ENCODE measurements at places on chromosomes 6 and 20.
A peak's percentile ranks its signal among the peaks of the same experiment; 100 is the strongest.

DNA sequence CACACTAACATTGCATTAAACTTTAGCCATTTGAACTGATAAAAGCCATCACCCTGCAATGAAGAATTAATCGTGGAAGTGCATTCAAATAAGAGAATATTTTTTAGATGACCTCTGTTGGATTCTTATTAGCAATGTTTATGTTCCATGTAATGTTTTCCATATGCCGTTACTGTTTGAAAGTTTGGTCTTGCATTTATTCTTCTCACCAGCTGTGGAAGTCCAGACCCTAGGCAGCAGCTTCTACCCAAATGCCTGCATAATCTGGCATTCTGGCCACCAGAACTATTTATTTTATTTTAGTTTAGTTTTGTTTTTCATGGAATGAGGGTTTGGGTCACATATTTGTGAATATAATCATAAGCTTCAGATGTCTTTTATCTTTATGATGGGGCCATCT lies 140.4 kb downstream of the SAMD5 start:
- DNase-seq = no peak

DNA sequence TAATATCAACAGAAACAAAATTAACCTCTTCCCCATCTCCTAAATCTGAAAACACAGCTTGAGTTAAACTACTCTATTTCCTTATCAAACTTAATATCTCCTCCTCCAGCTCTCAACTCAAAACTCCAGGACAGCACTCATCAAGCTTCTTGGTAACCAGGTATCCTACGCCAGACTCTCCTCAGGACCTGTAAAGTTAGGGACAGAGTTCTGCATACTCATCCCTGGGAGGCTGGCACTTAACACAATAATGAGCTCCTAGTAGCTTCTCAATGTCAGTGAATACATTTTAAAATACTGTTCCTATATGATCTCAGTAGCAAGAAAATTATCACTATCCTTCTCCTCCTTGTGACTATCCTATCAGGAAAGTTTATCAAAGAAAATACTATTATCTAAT lies 240.3 kb downstream of the PTPRK start:
- no peak for DNase-seq

DNA sequence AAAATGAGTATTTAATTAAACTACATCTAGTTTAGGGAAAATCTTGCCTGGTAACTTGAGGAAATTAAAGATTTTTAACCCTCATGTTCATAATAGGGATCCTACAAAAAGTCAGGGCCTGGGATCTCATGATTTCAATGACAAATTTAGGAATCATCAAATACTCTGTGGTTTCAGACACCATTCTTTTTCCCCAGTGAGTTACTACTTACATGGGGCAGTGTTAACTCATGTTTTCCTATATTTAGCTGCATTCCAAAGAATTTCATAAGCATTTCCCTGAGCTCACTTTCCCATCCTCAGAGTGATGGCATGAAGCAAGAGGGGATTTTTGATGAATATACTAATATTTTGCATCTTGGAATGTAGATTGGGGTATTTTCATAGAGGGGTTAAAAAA lies 321.7 kb downstream of the CENPW start:
- DNase-seq = no peak

- DNase-seq = no peak
Observed at GRCh38 chr20:3669710-3670367, 6.6 kb upstream of the GFRA4 start.

- no peak for DNase-seq
Observed at GRCh38 chr6:11650025-11650696, 112.6 kb downstream of the TMEM170B start.

DNA sequence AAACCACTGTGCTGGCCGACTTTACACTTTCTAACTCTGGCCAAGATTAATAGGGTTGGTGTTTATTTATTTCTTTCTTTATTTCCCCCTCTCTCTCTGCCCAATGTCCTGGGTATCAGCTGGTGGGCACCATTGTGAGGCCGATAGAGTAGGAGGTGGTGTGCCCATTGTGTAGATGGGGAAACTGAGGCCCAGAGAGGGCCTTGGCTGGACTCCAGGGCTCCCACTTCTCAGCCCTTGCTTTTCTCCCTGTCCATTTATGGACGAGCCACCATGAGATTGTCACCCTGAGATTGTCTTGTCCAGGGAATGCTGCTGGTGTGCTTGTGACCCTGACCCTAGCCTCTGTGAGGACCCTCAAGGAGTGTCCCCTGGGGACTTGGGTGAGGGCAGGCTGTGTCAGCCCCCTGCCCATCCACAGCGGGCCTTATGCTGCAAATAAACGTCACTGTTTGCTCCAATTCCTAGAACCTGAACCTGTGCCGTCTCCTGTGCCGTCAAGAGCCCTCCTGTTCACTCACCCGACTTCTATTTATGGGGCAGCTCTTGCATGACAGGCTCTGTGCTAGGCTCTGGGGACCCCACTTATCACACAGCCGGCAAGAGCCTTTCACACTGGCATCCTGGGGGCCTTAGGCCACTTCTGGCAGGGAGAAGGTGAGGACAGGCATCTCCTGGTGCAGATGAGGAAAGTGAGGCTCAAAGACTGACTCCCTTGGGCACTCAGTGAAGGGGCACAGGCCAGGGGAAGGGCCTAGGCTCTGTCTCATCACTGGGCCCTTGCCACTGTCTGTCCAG lies 24.8 kb downstream of the SUN5 start:
- DNase-seq = no peak

DNA sequence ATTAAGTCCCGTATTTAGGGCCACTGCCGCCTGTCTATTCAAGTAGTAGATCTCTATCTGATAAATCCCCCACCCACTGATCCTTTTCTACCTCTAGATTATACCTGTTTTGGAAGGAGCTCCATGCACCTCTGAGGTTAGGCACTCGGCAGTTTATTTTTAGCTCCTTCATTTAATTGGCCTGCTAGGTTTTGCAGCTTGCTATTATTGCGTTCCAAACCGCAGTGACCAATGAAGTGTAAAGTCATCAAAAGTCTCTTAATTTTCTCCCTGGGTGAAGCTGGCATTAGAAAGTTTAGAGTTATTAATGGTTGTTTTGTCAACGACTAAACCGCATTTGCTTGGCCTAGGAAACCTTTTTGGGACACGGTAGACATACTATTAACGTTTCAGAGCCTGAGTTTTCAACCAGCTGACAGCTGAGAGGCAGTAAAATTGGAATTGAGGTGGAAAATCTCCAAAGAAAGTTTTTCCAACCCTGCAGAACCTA lies 60.0 kb downstream of the RFPL4B start:
- no peak for DNase-seq

- DNase-seq = no peak
Observed at GRCh38 chr20:57372581-57373350, 18.4 kb upstream of the RBM38 start.

- DNase-seq = no peak
Observed at GRCh38 chr6:150368762-150369161, at the start of gene IYD. IYD (plus strand) TSS chr6:150369012; CDS start chr6:150369032, 20 bp downstream.

GRCh38 chr6:110471726-110472365 lies 4.6 kb downstream of the SLC22A16 start:
- DNase-seq = no peak

DNA sequence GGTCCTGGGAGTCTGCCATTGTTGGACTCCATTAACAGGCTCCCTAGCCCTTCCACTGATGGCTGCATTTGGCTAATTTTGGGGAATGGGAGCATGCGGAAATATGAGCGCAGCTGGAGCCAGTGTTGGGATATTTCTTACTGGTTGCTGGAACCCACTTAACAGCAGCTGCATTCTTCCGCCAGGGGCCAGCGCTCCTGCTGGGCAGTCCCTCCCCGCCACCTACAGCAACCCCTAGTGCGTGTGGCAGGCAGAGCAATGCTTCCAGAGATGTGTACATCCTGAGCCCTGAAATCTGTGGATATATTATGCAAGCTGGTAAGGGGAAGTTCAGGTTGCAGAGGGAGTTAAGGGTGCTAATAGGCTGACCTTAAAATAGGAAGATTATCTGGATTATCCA lies 16.4 kb downstream of the CST8 start:
- no peak for DNase-seq

- DNase-seq = no peak
Observed at GRCh38 chr6:23348185-23348584, 777.8 kb upstream of the NRSN1 start.

DNA sequence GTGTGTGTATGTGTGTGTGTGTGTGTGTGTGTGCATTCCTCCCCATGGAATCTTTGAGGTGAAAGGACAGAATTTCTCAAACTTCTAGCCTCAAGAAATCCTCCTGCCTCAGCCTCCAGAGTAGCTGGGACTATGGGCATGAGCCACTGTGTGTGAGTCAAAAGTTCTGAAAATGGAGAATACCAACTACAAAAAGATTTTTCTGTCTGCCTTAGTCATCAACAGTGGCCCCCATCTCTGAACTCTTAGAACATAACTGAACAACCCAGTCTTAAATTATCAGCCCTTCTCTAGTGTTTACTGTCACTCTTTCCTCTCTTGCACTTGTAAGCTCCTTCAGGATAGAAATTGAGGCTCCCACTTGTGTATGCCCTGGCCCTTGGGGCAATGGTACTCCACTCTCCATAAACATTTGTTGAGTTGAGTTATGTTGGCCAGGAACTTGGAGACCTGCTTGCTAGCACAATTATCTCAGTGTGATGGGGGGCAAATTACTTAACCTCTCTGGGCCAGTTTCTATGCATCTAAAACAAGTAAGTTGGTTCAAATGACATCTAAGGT lies 35.3 kb upstream of the CLIC5 start:
- DNase-seq = no peak

- DNase-seq = no peak
Observed at GRCh38 chr6:41722969-41723529, 12.4 kb downstream of the TFEB start.

GRCh38 chr6:155040901-155041650 lies 46.0 kb downstream of the TIAM2 start:
- no peak for DNase-seq

- DNase-seq = no peak
Observed at GRCh38 chr6:23180504-23181293, 611.3 kb downstream of the HDGFL1 start.

DNA sequence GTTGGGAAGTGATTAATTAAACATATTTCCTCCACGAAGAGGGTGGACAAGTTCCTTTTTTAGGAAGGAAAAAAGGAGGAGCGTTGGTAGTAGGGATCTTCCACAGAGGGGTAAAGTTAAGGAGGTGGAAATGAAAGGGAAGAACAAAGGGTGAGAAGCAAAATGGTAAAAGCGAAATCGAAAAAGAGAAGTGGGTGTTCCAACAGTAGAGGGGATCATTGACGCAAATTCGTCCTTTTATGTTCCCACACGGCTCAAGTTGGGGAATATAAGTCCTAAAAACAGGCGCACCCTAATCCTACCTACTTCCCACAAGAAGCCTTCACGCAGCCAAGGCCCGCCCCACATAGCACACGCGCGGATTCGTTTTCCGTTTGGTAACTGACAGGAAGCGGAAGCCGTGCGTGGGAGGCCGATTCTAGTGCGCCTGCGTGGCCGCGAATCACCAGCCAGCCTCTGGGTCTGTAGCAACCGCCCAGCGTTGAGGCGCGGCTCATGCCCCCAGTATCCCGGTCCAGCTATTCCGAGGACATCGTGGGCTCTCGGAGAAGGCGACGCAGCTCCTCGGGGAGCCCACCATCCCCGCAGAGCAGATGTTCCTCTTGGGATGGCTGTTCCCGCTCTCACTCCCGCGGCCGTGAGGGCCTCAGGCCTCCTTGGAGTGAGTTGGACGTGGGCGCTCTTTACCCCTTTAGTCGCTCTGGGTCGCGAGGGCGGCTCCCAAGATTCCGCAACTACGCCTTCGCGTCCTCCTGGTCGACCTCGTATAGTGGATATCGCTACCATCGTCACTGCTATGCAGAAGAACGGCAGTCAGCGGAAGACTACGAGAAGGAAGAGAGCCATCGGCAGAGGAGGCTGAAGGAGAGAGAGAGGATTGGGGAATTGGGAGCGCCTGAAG lies at the start of gene NKAPL:
NKAPL (plus strand) TSS at position 421 of the 901 bp plus-strand sequence; CDS start at position 496, 75 bp downstream.
- DNase-seq = peak; percentile 57

GRCh38 chr6:124119596-124119995 lies 315.9 kb downstream of the NKAIN2 start:
- DNase-seq = no peak

DNA sequence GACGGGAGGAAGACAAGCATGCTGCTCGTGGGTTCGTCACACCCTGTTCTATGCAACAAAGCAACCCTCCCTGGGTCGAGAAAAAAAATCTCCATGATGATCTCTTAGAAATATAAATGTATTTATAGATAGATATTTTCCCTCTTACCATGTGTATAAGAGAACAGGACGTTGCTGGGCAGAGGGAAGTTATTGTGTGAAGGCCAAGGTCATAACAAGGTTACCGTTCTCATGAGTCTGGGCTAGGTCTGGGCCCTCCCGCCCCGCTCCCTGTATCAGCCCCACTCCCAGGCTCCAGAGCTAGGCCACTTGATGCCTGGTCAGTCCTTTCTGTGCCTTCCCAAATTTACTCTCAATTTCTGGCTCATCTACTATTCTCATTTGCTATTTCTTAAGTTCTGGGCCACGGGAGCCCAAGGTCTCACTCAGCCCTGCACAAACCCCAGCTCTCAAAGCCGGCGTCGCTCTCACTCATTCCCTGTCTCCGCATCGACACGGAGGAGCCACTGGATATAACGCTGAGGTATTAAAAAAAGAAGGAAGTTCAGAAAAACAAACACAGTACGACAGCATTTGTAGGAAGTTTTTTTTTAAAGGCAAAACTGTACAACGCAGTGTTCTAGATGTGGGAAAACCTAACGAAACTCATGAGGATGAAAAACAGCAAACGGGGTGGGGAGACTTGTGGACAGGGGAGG lies 96.8 kb downstream of the PSMG4 start:
- peak; percentile 10 for DNase-seq

- DNase-seq = no peak
Observed at GRCh38 chr6:143607974-143608373, 69.8 kb upstream of the PHACTR2 start.

- DNase-seq = no peak
Observed at GRCh38 chr6:158854214-158855101, 35.3 kb upstream of the EZR start.

DNA sequence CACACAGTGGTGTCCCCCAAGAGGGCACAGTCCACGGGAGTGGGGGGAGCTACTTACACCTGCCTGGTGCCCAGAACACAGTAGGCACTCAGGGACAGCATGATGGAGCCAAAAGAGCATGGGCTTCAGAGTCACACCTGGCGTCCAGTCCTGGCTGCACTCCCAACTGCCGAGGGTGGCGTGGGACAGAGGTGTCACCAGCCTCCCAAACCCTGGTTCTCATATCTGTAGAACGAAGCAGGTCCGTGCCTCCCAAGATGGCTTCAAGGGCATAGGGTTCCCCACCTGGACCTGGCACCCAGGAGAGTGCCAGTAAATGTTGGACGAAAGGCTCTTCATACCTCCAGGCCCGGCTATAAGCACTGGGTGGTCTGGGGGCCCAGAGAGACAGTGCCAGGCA lies 8.9 kb downstream of the HRH3 start:
- no peak for DNase-seq

Measured in stimulated activated CD4-positive, alpha-beta T cell treated with anti-CD3 and anti-CD28 coated beads, Interleukin-2, amount 100 ng/mL, for 4 hours (primary cell).